ENCODE measurements at places on chromosomes 6 and 20.

- no peak for DNase-seq
Observed at GRCh38 chr6:22829070-22829469, 259.7 kb downstream of the HDGFL1 start.

- DNase-seq, result no peak
Observed at GRCh38 chr6:122722746-122723145, 56.8 kb upstream of the FABP7 start.

- no peak for DNase-seq
Observed at GRCh38 chr6:20280288-20280621, 68.0 kb upstream of the MBOAT1 start.

- no peak for DNase-seq
Observed at GRCh38 chr6:31556307-31556706, 8.9 kb downstream of the NFKBIL1 start.

GRCh38 chr6:75204217-75204958 lies 1.5 kb downstream of the COL12A1 start:
- no peak for DNase-seq

DNA sequence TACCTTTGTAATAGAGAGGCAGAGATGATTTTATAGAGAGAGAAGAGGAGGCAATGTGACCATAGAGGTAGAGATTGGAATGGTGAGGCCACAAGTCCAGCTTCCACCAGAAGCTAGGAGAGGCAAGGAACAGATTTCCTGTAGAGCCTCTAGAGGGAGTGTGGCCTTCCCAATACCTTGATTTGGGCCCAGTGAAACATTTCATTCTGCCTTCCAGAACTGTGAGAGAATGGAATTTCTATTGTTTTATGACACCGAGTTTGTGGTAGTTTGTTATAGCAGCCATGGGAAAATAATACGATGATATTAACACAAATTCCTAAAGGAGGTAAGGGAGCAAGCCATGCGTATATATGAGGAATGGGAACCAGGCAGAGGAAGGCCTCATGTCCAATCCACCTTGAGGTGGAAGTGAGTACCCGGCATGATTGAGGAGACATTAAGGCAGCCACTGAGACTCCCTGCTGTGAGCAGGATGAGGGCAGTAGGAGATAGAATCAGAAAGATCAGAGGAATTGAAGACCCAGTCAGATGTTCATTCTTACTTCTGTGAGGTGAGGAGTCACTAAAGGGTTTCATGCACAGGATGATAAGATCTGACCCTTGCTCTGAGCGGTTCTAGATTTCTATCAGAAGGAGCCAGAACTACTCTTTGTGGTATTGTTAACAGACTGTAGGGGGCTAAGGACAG lies 636.3 kb upstream of the IMPG1 start:
- DNase-seq, result no peak

- DNase-seq, result no peak
Observed at GRCh38 chr20:475463-476357, 13.4 kb upstream of the TBC1D20 start.

GRCh38 chr6:41503827-41504465 lies 42.2 kb upstream of the FOXP4 start:
- DNase-seq, result no peak

DNA sequence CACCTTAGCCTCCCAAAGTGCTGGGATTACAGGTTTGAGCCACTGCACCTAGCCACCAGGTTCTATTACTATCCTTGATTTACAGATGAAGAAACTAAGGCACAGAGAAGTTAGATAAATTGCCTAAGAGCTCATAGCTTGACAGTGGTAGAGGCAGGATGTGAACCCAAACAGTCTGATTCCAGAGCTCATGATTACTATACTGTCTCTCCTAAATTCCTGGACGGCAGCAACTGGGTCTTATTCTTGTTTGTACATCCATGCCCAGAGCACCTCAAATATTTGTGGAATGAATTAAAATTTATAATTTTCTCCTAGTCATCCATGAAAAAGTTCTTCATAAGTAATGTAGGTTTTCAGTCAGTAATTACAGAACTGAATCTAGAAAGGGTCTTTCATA lies 15.1 kb downstream of the PDSS2 start:
- DNase-seq, result no peak

DNA sequence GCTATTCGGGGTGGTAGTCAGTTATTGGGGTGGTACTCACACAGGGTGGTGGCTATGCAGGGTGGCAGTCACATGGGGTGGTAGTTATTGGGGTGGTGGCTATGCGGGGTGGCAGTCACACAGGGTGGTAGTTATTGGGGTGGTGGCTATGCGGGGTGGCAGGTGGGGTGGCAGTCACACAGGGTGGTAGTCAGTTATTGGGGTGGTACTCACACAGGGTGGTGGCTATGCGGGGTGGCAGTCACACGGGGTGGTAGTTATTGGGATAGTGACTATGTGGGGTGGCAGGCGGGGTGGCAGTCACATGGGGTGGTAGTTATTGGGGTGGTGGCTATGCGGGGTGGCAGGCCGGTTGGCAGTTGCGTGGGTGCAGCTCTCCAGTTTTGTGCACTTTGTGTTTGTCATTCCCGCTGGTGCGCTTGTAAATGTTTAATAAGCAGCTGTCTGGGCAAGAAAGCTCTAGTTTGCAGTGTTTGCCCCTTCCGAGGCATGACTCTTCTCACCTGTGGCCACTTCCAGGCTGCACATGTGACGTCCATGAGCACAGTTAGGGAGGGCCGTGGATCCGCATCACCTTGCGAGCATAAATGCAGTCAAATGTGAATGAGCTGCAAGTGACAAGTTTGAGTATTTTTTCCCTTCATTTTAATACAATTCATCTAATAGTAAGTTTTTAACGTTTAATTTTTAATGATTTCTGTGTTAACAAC lies 219.0 kb upstream of the CST7 start:
- DNase-seq, result no peak

DNA sequence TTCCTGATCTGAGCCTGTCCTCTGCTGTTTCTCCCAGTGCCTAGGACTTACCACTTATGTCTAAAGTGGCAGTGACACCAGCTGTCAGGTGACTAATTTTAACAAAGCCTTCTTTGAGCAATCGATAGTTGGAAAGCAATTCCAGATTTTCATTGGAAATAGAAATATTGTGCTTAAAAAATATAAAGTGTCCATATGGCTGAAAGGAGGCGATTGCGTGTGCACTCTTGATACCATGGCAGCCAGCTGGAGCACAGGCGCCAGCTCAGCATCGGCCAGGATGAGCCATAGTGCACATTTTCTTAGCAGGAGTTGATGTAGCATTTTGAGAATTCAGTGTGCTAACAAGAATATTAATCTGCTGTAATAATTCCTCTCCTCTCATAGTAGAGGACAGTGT lies 70.0 kb downstream of the LRRC1 start:
- DNase-seq, result no peak

GRCh38 chr6:43744931-43745727 lies 24.9 kb upstream of the VEGFA start:
- DNase-seq, result no peak

GRCh38 chr6:2875359-2876191 lies 27.5 kb downstream of the SERPINB9 start:
- no peak for DNase-seq

- DNase-seq, result no peak
Observed at GRCh38 chr20:37882961-37883712, 19.8 kb upstream of the VSTM2L start.

- no peak for DNase-seq
Observed at GRCh38 chr6:3876101-3876500, 26.9 kb downstream of the FAM50B start.

- DNase-seq, result no peak
Observed at GRCh38 chr6:11911538-11911937, 100.6 kb upstream of the HIVEP1 start.

GRCh38 chr6:136644597-136644952 lies 94.4 kb upstream of the MAP7 start:
- no peak for DNase-seq

- DNase-seq, result no peak
Observed at GRCh38 chr6:125275779-125276178, 26.0 kb downstream of the HDDC2 start.

DNA sequence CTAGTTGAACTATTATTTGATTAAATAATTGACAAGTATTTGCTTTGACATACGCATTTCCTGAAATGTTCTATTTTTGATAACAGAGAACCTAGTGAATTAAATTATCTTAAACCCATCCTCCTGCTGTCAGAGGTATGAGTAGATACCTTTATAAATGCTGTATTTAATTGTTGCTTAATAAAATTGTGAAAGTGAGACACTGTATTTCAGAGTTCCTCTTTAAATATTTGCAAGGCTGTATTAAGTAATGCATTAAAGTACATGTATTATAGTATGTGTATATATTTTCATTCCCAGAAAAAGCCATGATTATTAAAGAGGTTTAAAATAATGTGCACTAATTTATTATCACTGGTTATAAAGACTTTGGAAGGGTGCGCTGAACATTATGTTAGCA lies 483.8 kb downstream of the TFAP2B start:
- no peak for DNase-seq

GRCh38 chr6:43833223-43833995 lies 63.4 kb downstream of the VEGFA start:
- DNase-seq, result no peak

DNA sequence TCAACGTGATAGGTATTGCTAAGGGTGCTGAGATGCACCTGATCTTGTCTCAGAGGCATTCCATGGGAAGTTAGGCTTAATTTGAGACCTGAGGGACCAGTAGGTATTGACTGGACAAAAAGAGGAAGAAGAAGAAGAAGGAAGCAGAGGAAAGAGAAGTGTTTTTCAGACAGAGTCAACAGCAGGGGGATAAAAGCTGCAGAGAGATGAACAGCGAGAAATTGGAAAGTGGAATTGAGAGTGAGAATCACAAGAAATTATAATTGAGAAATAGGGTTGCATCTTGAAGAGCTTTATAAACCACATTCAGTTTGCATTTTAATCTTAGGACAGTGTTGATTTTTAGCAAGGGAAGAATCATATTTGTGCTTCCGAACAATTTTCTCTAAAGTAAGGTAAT lies 254.0 kb downstream of the CD83 start:
- DNase-seq, result no peak

DNA sequence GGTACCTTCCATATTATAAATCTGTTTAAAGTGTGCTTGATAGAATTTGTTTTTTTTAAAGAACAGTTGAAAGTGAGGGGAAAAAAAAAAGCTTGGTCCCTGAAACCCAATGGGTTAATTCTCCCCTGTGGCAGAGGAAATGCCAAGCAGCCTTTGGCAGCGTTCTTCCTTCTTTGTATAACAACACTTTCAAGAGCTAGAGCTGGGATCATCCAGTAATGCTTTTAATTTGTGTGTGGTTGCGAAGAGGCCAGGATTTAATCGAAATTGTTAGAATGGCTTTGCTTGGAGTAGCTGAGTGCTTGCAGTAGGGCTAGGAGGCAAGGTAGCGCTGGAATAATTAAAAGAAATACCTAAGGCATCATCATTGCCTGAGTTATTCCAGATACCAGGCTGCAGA lies 692.0 kb downstream of the DHX35 start:
- no peak for DNase-seq

DNA sequence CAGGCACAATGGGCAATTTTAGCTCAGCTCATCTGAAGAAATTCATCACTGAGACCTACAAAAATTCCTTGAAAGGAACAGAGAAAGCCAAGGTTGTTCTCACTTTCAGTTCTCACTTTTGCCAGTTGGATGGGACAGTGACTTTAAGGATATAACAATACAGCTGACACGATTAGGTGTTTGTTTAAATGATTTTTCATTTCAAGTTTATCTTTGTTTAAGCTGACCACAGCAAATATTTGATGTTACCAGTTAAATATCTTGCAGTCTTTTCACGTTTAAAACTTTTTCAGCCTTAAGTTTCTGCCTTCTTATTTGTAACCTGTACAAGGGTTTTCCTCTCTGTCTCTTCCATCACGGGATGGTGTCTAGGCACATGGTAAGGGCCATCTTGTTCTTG lies 93.6 kb downstream of the PLCB1 start:
- DNase-seq, result no peak

DNA sequence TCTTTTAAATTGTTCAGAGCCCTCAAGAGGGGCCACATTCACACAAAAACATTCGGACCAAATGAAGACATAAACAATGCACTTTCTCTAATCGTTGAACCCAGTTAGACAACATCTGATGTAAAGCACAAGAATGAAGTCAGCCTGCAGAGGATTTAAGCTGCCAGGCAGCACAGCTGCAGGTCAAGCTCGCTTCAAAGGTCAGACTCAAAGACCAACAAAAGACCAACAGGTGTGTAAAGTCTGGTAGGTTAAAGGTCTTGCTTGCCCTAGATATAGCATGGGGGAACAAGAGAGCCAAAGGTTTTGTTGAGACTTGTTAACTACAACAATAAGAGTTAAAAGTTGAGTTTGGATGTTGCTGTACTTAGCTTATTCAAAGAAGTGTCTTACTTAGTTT lies 26.7 kb upstream of the MYLIP start:
- no peak for DNase-seq

DNA sequence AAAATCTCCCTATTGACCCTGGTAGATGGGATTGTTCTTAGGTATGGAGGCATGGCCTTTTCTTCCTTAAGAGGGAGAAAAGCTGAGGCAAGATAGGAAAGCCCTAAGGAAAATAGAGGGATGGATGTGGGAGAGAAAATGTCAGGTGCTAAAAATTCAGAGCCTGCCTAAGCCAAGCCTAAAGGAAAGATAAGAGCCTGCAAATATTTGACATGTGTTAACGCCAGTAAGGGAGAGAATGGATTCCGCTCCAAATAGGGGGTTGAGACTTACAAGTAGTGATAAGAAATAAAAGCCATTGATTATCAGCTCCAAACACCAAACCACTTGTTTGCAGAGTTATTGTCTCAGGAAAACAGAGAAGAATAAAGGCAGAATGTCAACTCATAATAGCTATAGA lies 533.6 kb downstream of the PTPRT start:
- no peak for DNase-seq

DNA sequence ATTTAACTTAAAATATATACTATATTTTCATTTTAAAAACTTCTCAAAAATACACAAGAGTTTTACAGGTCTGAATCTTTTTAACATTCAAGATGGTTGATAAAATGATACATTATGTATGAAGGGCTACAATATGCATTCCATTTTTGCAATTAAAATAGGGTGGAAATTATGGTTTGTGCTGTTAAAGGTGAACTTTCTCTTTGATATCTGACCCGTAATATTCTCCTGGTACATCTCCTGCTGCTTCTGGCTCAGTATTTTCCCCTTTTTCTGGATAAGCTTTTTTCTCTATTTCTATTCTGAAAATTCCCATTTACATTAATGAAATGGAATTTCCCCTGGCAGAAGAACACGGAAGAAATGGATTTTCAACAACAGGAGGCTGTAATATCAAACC lies 27.4 kb upstream of the LCA5 start:
- no peak for DNase-seq

- no peak for DNase-seq
Observed at GRCh38 chr6:87251225-87251624, 71.2 kb upstream of the SMIM8 start.

- no peak for DNase-seq
Observed at GRCh38 chr6:110430236-110430635, 14.9 kb upstream of the DDO start.

DNA sequence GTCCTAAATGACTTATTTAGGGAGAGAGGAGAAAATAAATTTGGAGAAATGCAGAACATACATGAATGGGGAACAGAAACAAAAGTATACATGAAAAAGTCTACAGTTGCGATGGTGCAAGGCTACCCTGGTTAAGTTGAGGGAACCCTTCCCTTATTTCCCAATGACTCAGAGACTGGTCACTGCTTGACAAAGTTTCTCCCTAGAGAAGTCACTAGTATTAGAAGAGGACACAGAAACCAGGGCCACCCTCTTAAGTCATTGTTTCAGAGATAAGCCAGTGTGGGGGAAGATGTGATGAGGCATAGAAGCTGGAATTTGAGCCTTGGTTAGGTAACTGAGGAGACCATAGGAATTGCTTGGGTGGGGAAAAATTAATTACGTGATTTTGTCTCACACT lies 24.4 kb upstream of the EDN1 start:
- DNase-seq, result no peak

All from cortex of kidney (tissue), 1 donor.